ENCODE measurements at places on chromosomes 3 and 15.

- peak; percentile 65 for DNase-seq
Measured at GRCh38 chr15:78077053-78077870, at the start of gene TBC1D2B. Gene TBC1D2B (minus strand): TSS chr15:78077711. CDS start chr15:78077652, 59 bp downstream.

DNA sequence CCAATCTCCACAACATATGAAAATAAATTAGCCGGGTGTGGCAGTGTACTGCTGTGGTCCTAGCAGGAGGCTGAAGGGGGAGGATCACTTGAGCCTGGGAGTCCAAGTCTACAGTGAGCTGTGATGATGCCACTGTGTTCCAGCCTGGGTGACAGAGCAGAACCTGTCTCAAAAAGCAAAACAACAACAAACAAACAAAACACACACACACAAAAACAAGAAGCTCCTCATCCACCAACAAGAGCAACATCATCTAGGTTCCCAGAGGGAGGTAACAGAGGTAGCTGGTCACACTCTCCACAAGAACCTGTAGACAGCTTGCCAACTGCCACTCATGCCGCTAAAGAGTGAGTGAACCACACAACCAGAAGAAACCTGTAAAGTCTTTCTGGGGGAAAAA, 34.8 kb downstream of the PTPN9 start:
- peak; percentile 4 for DNase-seq

DNA sequence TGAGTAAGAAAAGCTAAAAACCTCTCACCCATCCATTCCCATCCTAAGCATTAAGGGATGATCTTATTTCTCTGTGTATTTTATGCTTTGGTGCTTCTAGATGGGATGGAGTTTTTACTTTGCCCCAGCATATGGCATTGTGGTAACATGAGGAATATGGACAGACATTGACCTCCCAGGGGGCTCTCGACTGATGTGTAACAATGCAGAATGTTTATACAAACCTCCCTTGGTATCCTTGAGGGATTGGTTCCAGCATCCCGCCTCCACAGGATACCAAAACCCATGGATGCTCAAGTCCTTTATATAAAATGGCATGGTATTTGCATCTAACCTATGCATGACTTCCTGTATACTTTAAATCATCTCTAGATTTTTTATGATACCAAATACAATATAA, 21.6 kb downstream of the PDIA5 start:
- no peak for DNase-seq

- DNase-seq, result no peak
Measured at GRCh38 chr3:19526071-19526470, 377.8 kb downstream of the KCNH8 start.

GRCh38 chr3:108145578-108145977, 54.7 kb upstream of the CD47 start:
- no peak for DNase-seq

- DNase-seq, result peak; percentile 67
Measured at GRCh38 chr3:171974986-171975837, 64.2 kb upstream of the FNDC3B start.

DNA sequence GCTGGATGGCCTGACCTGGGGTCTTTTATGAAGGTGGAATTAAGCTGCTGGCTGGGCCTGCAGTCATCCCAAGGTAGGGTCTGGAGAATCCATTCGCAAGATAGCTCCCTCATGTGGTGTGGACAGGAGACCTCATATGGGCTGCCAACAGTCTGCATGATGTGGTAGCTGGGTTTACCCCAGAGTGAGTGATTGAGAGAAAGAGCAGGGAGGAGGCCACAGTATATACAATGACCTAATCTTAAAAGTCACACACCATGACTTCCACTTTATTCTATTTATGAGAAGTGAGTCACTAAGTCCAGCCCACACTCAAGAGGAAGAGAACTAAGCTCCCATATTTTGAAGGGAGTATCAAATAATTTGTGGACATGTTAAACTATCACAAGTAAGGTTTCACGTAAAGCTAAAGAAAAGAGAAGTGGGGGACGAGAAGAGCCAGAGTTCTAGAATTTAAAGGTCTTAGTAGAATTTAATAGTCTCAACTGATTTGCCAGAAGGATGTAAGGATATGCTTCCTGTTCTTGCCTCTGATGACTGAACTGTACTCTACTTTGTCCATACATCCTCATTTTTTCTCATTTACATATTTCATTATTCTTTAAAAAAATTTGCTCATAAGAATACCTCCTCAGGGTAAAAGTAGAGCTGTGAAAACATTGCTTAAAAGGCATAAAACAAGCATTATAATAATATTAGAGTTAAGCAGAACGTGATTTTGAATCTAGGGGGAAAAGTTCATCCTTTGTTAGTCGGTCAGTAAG, 184.4 kb downstream of the PEX5L start:
- DNase-seq, result peak; percentile 1

- DNase-seq, result no peak
Measured at GRCh38 chr3:64038253-64038767, 15.0 kb upstream of the PSMD6 start.

DNA sequence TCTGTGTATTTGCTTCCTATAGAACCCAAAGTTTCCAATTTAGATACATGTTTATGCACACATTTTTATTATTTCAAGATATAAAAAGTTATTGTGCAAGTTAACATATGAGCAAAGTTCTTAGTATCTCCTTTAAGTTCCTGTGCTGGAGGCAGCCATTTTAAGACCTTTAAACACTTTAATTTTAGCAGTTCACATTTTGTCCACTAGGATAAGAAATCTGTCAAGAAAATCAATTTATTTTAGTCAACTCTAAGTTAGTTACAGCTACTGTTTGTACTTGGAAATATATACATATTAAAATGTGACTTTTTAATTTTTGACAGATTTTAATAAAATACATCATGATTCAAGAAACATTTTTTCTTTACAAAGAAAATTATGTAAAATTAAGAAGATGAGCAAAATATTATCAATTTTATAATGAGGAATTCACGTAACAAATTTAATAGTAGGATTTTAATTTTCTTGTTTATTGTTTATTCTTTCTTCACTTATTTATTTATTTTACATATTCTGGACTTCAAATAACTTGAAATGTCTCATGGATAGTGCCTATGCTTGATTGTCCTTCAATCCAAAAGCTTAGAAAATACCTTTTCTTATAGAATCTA, 402.6 kb upstream of the GBE1 start:
- peak; percentile 36 for DNase-seq

Measured in hematopoietic multipotent progenitor cell (in vitro differentiated cells).